ENCODE measurements at places on chromosomes 1 and 21.
A peak's percentile ranks its signal among the peaks of the same experiment; 100 is the strongest.

- no peak for DNase-seq
Measured at GRCh38 chr1:67346982-67347381, 39.3 kb downstream of the IL12RB2 start.

- no peak for DNase-seq
Measured at GRCh38 chr21:33769057-33769456, 126.8 kb downstream of the ITSN1 start.

DNA sequence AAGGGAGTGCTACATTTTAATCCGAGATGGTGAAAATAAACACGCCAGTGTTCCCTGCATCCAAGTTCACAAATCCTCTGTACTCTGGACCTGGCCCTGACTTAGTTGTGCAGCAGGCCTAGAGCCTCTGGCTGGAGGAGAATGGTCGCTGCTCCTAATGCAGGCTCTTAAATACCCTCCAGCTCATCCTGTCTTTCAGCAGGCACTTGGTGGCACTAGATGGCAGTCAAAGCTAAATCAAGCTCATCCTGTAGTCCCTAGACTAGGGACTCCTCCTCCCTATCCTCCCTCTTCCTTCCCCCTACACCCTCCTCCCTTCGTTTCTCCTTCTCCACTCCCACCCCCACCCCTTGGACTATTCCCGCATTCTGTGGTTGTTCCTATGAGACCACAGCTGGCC is 41.6 kb upstream of the MTR start:
- no peak for DNase-seq

GRCh38 chr1:25232866-25233784 is 823 bp upstream of the SYF2 start:
- peak; percentile 31 for DNase-seq

- no peak for DNase-seq
Measured at GRCh38 chr1:111852261-111852721, 96.6 kb downstream of the DDX20 start.

- DNase-seq, result peak; percentile 70
Measured at GRCh38 chr1:27395441-27396195, 3.2 kb downstream of the GPR3 start.

GRCh38 chr1:157114183-157115121 is 14.8 kb upstream of the ETV3L start:
- DNase-seq, result no peak

DNA sequence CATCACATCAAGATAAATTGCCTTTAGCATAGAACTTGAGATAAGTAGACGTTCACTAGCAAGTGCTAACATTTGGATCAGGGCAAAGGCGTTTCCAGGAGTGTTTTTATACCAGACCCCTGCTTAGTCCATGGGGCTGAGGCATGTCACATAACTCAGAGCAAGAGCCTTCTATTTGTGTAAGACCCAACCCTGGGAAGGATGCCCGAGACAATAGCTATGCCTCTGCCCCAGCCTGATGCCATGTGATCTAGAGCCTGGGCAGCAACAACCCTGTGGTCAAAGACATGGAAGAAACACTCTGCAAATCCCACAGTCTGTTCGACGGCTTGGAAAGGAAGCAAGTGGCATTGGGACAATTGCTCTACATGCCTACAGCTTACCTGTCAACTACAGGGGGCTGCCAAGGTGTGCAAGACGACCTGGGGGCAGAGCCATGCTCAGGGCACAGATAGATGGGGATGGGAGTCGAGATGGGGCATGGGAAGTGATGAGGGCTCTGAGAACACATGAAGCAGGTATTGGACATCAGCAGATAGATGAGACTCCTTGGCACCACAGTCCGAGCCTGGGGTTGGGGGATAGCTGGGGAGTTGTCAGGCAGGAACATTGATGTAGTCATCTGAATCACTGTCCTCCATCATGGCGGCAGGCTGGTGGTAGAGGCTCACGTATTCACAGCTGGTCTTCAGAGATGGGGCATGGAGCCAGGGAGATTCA is 7.3 kb downstream of the IL24 start:
- DNase-seq, result no peak

DNA sequence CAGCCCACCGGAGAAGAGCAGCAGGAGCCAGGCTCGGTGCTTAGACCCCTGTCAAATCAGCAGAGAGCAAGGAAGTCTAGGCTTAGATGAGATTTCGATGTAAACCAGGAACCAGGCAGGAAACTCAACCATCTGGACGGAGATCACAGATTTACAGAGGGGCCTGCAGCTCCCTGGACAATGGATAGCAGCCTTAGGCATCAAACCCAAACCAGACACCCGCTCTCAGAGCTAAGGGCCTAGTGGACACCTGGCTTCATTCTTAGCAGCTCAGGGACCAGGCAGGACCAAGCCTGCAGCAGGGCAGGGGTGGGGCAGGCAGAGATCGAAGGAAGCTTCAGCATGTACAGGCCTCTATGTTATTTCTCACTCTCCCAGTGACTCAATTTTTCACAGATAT is 127.8 kb upstream of the FMN2 start:
- no peak for DNase-seq

DNA sequence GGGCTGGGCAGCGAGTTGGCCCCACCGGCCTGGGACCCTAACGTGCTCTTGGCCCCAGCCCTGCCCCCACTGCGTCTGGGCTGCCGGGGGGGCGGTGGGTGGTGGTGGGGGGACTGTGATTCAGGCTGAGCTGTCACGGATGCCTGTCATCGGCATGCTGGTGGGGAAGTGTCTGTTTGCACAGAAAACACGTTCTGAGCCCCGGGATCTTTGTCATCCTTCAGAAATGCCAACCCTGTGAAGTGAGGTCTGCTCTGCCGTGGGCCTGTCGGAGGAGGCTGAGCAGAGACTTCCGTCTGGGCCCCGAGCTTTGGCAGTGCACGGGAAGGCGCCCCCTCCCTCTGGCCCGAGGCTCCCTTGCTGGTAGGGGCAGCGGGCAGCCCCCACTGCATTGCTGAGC is 24.3 kb upstream of the PLCH2 start:
- no peak for DNase-seq

- DNase-seq, result no peak
Measured at GRCh38 chr1:180917306-180918065, 4.8 kb downstream of the KIAA1614 start.

- DNase-seq, result no peak
Measured at GRCh38 chr21:43345746-43346409, 81.1 kb downstream of the SIK1 start.

GRCh38 chr1:194078765-194079164 is 892.4 kb upstream of the B3GALT2 start:
- no peak for DNase-seq

DNA sequence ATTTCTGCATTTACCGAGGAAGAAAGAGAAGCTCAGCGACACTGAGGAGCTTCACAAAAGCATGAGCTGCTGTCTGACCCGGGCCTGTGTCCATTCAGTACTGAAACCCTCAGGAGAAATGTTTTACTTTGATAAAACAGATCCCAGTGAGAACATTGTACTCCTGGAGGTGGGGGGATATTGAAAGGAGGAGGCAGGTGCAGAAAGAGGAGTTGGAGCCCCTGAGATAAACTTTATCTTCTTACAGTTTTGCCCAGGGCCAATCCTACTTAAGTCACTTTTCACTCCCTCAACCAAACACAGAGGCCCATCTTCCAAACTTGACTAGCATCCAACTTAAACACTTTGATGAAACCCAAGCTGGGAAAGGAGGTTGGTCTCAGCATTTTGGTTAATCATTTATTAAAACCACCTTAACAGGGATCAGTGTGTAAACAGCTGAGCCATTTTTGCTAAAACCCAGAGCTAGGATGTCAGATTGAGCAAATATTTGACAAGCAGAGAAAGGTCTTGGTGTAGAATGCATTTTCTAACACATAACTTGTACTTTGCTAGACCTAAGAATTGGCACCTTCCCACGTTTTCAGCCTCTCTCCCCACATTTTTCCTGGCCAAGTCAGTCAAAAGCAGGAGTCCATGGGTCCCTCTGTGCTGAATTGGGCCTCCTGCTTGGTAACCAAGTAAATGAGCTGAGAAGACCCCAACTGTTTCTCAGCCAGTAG is 32.5 kb upstream of the SARS1 start:
- no peak for DNase-seq

DNA sequence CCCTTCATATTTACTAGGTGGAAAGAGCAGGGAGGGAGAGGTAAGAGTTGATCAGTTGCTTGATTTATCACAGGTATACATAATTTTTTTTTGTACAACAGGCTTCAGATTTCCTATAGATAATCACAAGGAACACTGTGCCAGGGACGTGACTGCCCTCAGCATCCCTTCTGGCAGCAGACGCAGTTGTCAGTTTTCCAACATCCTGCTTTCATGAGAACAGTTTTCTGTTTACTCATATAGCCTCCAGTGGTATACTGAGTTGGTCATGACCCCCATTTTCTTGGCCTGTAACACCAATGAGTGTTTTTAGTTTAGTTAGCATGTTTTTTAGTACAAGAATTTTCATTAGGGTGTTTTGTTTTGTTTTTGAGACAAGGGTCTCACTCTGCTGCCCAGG is 37.9 kb upstream of the PTPRF start:
- DNase-seq, result no peak

DNA sequence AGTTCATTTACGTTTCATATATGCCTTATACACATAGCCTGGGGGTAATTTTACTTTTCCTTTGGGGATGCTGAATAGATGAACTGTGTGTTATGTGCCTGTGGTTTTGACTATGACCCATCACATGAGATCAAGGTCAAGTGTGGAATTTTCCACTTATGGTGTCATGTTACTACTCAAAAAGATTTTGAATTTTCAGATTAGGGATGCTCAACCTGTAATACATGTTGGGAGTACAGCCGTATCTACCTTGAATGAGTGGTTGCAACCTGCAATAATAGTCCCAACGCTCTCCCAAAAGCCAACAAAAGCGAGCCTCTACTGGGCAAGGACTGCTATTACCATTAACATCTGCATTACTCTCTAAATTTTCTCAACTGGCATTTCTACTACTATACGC is 68.5 kb upstream of the SDC3 start:
- DNase-seq, result no peak

- DNase-seq, result no peak
Measured at GRCh38 chr1:206135248-206135647, 18.1 kb upstream of the AVPR1B start.

DNA sequence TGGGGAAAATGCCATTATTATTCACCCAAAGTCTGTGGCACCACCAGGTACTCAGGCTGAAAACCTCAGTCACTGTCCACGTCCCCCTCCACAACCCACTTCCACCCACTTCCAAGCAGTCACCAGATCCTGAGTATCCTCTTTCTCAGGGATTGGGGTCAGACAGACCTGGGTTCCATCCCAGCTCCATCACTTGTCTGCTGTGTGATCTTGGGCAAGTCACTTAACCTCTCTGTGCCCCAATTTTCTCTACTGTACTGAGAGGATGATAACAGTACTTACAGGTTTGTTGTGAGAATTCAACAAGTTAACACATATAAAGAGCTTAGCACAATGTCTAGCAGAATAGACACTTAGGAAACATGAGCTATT is 29.7 kb upstream of the FOXO6 start:
- no peak for DNase-seq

GRCh38 chr1:51572365-51572764 is 44.5 kb upstream of the OSBPL9 start:
- no peak for DNase-seq

GRCh38 chr21:35475009-35475408 is 425.9 kb upstream of the RUNX1 start:
- DNase-seq, result no peak

DNA sequence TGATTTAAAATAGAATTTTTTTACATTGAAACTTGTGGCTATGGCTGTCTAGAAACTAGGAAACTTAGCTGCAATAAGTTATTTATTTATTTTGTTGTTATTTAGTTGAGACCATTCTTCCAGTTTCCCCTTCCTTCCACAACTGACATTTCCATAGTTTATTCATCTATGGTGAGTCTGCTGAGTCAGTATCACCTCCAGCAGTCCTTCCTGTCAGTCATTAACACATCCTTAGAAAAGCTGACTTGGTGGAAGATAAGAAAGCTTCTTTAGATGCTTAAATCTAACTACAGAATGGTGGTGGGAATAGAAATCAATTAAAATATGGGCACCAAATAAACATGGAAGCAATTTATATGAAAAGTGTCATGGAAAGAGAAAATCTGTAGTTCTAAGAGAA is 714.0 kb downstream of the RWDD3 start:
- DNase-seq, result no peak

- no peak for DNase-seq
Measured at GRCh38 chr1:181620183-181620582, 136.9 kb downstream of the CACNA1E start.

- no peak for DNase-seq
Measured at GRCh38 chr21:14758849-14759248, 212.7 kb upstream of the SAMSN1 start.

DNA sequence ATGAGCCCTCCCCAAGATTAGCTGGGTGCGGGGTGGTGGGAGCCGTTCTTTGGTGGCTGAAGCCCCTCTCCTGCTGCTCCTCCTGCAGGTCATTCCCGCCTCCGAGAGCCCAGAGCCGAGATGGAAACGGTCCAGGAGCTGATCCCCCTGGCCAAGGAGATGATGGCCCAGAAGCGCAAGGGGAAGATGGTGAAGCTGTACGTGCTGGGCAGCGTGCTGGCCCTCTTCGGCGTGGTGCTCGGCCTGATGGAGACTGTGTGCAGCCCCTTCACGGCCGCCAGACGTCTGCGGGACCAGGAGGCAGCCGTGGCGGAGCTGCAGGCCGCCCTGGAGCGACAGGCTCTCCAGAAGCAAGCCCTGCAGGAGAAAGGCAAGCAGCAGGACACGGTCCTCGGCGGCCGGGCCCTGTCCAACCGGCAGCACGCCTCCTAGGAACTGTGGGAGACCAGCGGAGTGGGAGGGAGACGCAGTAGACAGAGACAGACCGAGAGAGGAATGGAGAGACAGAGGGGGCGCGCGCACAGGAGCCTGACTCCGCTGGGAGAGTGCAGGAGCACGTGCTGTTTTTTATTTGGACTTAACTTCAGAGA is 448 bp downstream of the G0S2 start:
- DNase-seq, result no peak

DNA sequence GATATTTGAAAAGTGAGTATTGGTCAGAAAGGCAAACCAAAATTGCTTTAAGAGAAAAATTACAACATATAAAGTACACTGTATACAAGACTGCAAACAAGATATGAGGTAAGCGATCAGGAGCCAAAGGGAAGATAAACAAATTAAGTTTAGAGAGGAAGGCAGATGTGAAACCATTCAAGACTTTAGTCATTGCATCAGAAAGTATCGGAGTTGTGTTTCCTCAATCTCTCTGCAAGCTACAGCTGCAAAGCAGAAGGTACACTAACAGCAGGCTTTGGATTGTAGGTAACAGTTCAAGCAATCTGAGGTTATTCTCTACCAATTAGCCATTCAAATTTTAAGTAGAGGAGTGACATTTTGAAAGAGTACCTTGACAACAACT is 21.3 kb upstream of the TLCD4 start:
- DNase-seq, result no peak

DNA sequence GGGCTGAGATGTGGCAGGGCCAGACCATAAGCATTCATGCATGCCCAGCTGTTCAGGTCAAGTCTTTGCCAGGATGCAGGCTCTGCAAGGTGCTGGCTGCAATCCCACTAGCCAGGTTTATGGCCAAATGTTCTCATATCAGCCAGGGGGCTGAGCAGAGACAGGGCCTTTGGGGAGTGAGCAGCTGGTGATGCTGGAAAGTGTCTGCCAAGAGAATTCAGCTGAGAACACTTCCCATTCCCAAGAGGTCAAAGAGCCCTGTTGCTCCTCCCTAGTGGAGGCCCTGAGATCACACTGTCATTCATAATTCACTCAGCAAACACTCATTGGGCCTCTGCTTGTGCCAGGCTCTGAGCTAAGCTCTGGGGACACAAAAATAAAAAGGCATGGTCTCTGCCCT is 150.3 kb downstream of the DMRTA2 start:
- DNase-seq, result no peak
